Fibroblast of mammary gland (primary cell): ENCODE measurements at places on chromosomes 1 and 21.
A peak's percentile ranks its signal among the peaks of the same experiment; 100 is the strongest.

GRCh38 chr1:247445526-247446356 is 12.2 kb downstream of the OR2B11 start:
- DNase-seq = no peak

GRCh38 chr1:44994309-44994898 is 8.0 kb upstream of the EIF2B3 start:
- no peak for DNase-seq

GRCh38 chr1:192580351-192580962 is 4.9 kb downstream of the RGS1 start:
- DNase-seq = peak; percentile 85

DNA sequence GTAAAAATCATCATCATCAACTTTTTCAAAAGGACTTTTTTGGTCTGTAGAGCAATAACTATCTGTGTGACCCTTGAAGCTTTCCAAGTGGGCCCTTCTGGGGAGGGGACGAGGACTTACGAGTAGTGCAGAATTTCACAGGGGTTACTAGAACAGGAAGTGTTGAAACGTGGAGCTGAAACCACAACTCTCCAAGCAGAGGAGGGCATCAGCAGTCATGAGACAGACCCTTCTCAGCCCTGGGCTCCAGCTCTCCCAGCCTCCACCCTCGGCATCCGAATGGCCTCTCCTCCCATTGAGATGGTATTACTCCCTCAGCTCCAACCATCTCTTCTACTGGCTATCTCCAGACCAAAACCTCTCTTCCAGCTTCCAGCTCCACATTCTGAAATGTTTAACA is 3.6 kb downstream of the FAM89A start:
- DNase-seq = no peak

DNA sequence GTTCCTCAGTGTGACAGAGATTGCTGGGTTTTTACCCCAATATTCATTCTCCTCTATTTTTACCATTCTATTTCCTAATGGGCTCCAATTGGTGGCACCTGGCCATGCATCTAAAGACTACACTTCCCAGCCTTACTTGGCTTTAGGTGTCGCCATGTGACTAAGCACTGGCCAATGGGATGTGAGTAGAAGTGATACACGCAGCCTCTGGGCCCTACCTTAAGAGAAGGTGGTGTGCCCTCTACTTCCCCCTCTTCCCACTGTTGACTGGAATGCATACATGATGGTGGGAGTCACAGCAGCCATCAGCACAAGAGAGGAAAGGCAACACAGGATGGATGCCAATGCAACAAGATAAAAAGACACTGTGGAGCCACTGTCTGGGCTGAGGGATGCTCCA is 11.4 kb upstream of the OLIG2 start:
- no peak for DNase-seq

- no peak for DNase-seq
Measured at GRCh38 chr1:178051071-178051470, 42.8 kb upstream of the RASAL2 start.

- no peak for DNase-seq
Measured at GRCh38 chr1:172801771-172802322, 142.9 kb downstream of the FASLG start.
